ENCODE measurements at places on chromosomes 7 and 10.

GRCh38 chr10:26031300-26031699, 97.3 kb downstream of the MYO3A start:
- no peak for DNase-seq

DNA sequence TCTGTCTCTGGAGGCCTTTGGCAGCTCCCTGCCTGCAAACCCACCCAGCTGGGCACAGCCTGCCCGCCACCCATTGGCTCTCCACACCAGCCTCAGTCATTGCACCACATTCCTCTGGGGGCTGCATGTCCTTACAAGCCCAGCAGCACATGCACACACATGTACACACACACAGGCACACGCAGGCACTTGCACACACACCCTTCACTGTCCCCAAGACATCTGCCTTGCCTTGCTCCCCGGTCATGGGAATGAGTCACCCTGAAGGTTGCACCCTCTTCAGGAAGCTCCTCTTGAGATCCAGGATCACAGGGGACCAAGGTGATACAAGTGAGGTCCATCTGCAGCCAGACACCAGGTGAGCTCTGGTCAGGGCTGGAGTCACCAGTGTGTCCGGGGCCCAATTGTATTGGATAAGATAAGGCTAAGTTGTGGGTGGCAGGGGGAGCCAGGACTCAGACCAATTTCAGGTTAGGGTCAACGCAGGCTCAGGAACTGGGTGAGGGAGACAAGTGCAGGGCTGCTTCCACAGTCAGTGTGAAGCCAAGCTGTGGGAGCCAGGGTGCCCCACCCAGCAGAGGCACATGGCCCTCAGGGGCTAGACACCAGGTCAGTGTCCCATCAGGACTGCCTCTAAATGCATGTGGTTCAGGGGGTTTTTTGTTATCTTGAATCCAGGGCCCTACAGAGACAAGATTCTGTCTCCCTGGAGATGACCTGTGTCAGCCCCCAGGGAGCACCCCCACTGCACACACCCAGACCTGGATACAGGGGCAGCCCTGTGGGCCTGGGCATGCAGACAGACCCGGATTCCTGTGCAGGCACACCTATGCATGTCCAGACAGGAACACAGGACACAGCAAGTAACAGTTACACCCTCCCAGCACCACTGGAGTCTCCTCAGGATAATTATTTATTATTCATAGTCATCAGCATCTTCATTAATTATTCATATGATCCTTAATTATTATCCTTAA, 33.8 kb downstream of the KCNH2 start:
- no peak for DNase-seq

- peak; percentile 20 for DNase-seq
Measured at GRCh38 chr7:85322252-85322651, 135.4 kb upstream of the SEMA3D start.

- peak; percentile 72 for DNase-seq
Measured at GRCh38 chr10:67779465-67780203, 58.4 kb downstream of the DNAJC12 start.

- DNase-seq: no peak
Measured at GRCh38 chr10:129788215-129788614, 175.9 kb downstream of the EBF3 start.

DNA sequence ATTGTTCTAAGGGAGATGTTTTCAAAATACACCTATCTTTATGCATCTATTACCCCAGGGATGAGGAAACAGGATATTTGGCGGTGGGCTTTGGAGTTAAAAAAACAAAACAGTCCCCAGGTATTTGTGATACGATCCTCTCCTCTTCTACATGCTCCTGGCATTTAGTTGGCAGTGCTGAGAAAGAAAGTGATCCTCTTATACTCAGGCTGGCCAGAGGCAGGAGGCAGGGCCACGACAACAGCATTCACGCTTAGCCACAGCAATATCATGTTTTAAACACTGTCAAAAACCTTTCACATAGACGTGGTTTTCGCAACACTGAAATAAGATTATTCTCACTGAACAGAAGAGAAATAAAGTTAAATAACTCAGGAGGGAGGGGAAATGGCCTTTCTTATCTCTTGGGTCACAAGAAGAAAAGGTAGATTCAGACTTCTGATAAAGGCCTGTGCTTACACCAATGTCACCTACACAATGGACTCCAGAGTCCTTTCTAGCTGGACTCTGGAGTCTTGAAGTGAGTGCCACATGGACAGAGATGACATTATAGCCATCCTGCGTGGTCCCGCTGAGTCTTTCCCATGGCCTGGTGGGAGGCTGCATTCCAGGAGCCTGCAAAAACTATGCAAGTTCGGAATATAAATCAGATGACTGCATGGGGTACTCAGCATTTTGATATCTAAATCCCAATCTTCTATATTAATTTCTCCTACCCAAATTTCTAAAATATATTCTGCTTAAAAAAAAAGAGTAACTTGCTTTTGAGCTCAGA, 88.7 kb downstream of the PIP4K2A start:
- no peak for DNase-seq

DNA sequence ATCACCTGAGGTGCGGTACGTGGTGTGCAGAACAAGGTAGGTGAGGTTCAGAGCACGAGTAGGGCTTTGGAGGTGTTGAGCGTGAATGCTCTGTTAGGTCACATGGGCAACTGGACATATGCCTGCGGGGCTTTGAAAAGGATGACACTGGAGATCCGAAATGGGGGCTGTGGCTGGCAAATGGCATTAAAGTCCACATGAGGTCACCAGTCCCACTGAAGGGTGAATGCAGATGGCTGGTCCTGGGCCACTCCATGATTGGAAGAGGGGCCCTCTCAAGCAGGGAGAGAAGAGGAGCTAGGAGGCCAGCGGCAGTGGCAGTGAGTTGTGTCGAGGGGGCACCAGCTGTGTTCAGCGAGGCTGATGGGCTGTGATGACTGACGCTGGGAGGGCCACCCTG, 254.9 kb upstream of the SHH start:
- DNase-seq: no peak

- peak; percentile 90 for DNase-seq
Measured at GRCh38 chr7:12031638-12032037, 179.5 kb upstream of the TMEM106B start.

DNA sequence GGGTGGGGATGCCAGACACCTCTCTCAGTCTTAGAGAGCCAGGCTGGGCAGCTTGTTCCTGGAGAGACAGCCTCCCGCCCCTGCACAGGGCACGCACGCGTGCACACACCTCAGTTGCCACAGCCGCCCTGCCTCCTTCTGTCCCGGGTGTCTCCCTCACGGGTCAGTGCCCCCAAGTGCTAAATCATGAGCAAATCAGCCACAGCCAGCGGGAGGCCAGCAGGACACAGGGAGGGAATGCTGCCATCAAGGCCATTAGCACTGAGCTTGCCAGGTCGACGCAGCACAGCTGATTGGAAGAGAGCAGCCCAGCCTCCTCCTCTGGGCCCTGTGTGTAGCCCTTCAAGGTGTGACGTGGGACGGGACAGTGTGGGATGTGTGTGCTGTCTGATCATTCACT, 130.4 kb downstream of the CDH23 start:
- DNase-seq: peak; percentile 4

- no peak for DNase-seq
Measured at GRCh38 chr7:25665374-25665773, 437.1 kb upstream of the NPVF start.

- no peak for DNase-seq
Measured at GRCh38 chr10:76546411-76546810, 1091.2 kb downstream of the KCNMA1 start.
